ENCODE measurements at places on chromosomes 11 and 22.

DNA sequence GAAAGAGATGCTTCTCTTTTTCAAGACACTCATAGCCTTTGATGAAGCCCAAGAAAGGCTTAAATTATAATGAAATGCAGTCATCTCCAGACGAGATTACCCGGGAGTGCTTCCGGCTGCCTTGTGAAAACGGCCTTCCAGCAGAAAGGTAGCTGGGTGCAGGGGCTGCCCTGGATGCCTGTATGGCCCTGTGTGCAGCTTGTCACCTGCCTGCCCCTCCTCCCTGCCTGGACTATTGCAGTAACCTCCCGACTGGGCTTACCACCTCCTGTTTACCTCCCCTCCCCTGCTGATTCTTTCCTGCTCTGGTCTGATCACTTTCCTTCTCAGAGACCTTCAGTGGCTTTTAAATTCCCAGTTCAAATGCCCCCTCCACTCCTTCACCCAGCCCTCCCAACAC, 126.4 kb upstream of the SYT13 start:
- no peak for DNase-seq

- DNase-seq = no peak
These were observed 11.1 kb upstream of the C11orf24 start for GRCh38 chr11:68282861-68283230.

DNA sequence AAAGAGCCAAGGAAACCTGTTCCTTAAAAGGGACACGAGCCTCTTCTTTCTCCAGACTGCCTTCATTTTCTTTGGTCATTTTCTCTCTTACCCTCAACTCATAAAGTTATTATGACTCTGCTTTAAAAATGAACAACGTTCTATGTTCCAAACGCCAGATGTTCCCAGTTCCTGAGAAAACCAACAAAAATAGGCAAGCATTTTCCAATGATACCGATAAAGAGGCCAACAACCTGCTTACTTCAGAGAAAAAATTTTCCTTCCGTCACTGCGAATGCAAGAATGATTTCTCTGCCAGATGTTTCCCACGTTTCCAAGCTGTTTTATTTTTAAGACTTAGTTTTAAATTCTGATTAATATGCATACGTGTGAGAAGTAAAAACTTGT, 315 bp upstream of the TRPC6 start:
- DNase-seq = no peak

GRCh38 chr22:25334162-25334490, 114.7 kb downstream of the CRYBB2 start:
- DNase-seq = no peak

DNA sequence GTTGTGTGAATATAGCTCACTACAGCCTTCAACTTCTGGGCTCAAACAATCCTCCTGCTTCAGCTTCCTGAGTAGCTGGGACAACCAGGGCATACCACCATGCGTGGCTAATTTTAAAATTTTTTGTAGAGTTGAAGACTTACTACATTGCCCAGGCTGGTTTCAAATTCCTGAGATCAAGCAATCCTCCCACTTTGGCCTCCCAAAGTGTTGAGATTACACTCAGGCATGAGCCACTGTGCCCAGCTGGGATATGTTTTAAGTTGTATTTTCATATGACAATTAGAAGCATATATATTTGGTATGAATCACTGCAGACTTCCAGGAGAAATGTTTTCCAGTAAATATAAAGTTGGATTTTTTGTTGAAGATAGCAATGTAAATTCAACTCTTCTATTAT, 15.4 kb downstream of the DDX10 start:
- DNase-seq = no peak

DNA sequence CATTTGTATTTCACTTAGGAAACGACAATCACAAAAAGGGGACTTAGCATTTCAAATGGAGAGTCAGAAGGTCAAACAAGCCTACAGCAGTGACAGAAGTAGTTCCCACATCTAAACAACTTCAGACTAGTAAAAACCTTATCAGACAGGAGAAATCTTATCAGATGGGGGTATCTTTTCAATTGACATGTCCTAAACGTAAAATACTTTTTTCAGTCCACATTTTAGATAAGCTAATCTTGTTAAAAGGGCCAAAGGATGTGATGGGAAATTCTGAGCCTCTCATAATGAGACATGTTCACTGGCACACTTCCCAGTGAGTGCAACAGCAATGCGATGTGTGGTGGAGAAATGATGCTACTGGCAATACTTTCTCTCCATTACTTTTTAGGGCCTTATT, 2.4 kb downstream of the MAPK1 start:
- peak; percentile 27 for DNase-seq

GRCh38 chr11:72524711-72525110, 90.4 kb upstream of the CLPB start:
- no peak for DNase-seq

GRCh38 chr11:3052109-3052479, 5.1 kb downstream of the CARS1 start:
- no peak for DNase-seq

- no peak for DNase-seq
These were observed 31.7 kb upstream of the CSNK1E start for GRCh38 chr22:38348751-38349496.
